Foreskin keratinocyte (primary cell): ENCODE measurements at places on chromosomes 13 and 19.

DNA sequence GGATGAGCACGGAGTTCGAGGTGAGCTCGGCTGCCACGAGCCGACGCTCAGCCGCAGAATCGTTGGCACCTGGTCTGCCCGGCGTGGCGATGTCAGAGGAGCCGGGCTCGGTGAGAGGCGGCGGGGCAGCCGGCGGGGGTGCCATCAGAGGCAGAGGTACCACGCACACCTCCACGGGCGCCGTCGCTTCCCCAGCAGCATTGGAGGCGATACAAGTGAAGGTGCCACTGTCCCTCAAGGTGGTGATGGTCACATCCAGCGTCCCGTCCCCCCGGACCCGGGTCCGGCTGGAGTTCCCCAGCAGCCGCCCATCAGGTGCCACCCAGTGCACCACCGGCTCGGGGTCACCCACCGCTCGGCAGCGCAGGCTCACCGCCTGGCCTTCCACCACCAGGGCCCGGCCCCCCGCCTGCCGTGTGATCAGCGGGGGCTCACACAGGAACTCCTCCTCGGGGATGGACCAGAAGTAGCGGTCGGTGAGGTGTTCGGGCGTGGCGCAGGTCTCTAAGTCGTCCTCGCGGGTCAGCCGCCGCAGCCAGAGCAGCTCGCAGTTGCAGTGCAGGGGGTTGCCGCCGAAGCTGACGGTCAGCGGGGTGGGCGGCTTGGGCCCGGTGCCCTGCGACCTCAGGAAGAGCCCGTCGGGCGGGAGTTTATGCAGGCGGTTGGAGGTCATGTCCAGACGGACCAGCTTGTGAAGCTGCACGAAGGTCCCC lies 6.5 kb downstream of the LRFN1 start:
- DNase-seq: no peak

- DNase-seq: no peak
Measured at GRCh38 chr13:112144616-112145550, 77.9 kb downstream of the SOX1 start.

DNA sequence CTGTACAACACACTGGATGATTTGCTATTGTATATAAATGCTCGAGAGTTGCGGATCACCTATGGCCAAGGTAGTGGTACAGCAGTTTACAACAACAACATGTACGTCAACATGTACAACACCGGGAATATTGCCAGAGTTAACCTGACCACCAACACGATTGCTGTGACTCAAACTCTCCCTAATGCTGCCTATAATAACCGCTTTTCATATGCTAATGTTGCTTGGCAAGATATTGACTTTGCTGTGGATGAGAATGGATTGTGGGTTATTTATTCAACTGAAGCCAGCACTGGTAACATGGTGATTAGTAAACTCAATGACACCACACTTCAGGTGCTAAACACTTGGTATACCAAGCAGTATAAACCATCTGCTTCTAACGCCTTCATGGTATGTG lies 21.5 kb downstream of the OLFM4 start:
- DNase-seq: no peak

DNA sequence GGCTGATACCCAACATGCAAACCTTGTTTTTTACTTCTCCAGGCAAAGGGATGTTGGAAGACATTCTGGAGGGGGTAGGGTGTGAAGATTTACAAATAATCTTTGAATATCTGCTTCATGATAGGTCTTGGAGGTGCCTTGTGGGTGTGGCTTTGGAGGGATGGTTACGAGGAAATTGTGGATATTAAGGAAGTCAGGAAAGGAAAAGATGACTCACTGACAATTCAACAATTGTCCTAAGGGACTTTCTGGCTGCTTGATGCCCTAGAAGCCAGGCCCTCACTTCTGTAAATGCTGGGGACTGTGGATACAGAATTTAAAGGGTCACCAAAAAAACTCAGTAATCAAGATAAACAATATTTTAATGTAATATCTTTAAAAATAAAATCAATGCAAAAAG lies 37.4 kb upstream of the ZNF527 start:
- peak; percentile 45 for DNase-seq

DNA sequence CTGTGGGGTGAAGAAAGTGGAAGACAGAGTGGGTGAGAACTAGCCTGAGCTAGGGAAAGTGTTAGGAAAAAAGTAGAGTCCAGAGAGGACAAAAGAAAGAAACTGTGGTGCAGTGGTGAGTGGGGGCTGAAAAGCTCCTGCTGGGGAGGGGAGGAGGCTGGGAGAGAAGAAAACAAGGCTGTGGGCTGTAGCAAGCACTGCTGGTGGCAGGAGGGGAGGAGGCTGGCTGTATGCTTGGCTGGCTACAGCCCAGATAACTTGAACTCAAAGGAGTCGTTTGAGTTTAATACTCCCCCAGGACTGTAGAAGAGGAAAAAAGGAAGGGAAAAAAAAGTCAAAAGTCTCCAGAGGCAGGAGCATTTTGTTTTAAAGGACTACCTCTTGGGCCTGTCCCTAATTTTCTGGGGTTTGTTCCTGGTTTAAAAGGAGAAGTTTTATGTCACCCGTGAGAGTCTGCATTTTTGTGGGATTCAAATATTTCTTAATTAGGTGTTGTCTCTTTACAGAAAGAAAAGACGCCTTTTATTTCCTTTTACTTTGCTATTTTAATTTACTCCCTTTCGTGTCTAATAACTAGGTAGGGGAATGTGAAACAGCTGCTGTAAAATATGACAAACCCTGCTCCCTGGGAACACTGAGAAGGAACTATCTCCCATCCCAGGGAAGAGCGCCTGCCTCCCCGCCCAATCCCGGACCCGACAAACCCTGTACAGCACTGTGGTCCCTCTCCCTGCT lies 21.7 kb downstream of the ZIC5 start:
- no peak for DNase-seq

- no peak for DNase-seq
Measured at GRCh38 chr13:31722673-31723072, 16.7 kb upstream of the RXFP2 start.

GRCh38 chr19:35704218-35704617 lies at the start of gene ZBTB32:
TSS of gene ZBTB32 (plus strand) at chr19:35704558. CDS start at chr19:35714627, 10,069 bp downstream.
- DNase-seq: no peak

- no peak for DNase-seq
Measured at GRCh38 chr19:5292453-5292821, 48.2 kb downstream of the PTPRS start.

DNA sequence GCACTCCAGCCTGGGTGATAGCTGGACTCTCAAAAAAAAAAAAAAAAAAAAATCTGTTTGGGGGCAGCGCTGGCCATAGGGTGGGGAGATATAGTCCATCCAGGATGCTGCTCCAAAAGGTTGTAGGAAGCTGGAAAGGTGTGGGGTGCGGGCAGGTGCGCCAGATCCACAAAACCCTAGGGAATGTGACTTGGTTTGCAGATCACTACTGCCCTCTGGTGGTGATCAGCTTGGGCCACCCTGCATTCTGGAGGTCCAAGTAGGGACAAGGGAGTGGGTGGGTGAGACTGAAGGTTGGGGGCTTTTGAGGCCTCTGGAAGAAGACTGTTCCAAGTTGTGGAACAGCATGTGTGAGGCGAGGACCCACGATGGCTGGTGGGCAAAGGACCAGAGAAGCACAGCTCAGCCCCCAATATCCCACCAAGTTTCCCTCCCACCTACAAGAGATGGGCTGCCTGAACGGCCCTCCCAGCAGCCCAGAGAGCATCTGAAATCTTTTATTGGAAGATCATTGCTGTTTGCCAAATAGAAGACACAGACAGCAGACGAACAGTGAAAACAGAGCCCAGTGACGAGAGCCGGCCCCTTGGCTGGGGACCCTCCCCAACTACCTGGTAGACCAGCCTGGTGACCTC lies 10.4 kb upstream of the TYK2 start:
- peak; percentile 42 for DNase-seq

- DNase-seq: no peak
Measured at GRCh38 chr19:46475986-46476385, 4.6 kb upstream of the PNMA8A start.

GRCh38 chr19:32555786-32556185 lies 25.2 kb upstream of the PDCD5 start:
- no peak for DNase-seq

DNA sequence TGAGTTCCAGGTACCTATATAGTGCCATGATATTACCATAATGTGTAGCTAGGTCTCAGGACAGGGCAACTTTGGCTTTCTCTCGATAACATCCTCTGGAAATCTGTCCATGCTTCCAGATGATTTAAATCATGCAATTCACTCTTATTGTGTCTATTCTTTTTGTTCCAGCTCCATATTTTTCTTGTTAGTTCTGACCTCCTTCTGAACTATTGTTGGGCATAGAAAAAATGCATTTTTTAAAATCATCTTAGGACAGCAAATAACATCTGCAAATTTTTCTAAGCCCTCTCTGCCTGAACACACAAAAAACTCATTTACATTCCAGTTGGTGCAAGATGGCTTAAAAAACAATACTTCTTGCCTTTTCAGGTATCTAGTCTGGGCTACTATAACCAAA lies 1561.0 kb upstream of the MIR17HG start:
- DNase-seq: no peak

DNA sequence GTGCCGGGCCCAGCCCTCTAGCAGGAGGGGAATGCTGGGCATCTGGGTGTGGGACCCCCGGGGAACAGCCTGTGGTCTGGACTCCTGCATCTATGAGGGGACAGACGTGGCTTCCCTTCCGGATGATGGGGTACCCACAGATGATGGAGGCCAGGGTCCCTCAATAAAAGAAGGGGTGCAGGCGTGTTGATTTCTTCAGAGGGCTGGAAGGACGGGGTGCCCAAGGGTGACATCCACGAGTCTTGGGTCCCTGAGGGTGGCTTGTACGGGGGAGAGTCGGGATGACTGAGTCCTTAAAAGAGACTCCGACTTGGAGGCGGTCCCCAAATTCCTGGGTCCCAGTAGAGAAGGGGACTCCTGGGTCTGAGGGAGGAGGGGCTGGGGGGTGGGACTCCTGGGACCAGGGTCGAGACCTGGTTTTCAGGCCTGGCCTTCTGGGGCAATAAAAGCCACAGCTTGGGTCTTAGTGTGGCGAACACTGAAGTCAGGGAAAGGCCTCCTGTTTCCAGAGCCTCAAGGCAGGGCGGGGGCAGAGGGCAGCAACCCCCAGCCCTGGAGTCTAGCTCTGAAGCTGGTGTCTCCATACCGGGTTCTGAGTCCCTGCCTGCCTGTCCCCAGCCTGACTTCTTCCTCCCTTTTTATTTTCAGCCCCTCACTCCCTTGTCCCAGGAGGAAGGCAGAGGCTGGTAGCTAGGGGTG lies 459 bp upstream of the GRIN2D start:
- no peak for DNase-seq

DNA sequence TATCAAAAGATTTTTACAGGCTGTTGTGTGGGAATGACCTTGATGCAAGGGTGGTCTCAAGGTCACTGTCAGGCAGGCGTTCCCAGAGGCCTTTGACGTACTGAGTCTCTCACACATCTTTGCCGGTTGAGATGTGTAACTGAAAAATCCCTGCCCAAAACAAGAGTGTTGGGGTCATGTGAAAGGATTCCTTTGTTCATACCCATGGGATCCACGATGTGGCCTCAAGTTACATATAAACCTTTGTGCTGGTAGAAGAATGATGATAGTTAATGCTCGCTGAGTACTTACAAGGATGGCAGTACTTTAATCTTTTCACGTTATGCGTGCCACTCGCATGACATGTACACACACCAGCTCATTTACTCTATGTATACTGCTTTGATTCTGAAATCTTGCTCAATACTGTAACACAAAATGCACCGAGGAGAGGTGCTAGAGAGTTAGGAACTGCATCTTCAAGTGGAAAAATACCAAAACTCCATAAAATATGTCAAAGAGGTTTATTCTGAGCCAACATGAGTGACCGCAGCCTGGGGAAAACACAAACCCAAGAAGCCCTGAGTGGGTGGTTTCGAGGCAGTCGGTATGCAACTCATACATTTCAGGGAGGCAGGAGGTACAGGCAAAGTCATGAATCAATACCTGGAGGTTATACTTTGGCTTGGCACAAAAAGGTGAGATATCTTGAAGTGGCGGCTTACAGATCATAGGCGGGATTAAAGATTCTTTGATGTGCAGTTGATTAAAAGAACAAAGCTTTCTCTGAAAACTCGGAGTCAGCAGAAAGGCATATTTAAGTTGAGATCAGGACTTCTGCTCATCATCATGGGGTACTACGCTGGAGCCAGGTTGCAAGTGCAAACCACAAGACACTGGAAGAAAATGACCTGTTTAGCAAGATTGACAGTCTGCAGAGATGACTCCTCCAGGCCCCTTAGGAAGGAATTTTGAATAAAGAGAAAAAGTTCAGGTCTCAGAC lies 87.4 kb upstream of the ARHGEF7 start:
- DNase-seq: no peak

DNA sequence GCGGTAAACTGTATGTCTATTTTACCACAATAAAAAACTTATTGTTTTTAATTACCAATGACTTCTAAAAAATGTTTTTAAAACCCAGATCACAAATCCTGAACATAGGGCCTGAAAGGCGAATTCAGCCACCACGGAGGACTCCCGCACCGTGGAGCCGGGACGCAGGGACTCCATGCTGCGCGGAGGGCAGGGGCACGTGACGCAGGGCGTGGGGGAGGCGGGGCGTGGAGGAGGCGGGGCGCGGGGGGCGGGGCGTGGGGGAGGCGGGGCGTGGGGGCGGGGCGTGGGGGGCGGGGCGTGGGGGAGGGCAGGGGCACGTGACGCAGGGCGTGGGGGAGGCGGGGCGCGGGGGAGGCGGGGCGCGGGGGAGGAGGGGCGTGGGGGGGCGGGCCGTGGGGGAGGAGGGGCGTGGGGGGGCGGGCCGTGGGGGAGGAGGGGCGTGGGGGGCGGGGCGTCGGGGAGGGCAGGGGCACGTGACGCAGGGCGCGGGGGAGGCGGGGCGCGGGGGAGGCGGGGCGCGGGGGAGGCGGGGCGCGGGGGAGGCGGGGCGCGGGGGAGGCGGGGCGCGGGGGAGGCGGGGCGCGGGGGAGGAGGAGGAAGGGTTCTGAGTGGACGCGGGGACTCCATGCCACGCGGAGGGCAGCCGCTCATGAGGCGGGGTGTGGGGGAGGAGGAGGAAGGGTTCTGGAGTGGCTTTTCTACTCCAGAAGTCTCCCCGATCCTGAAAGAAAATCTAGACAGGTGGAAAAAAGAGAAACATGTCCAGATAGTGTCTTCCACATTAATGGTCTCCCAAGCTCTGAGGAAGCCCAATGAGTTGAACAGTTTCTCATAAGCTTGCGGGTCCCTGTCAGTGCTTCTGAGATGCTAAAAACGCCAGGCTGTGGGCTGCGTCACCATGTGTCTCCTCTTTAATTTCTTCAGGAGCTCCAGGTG lies 4.4 kb upstream of the PROZ start:
- DNase-seq: peak; percentile 43
